ENCODE measurements at places on chromosomes 4 and X. TPM values are rescaled to one million over a fixed set of nuclear protein-coding genes. Genes with fewer than 3 reads are reported as not detected.

Gene SOD3
- 7.7 TPM for polyA plus RNA-seq

DNA sequence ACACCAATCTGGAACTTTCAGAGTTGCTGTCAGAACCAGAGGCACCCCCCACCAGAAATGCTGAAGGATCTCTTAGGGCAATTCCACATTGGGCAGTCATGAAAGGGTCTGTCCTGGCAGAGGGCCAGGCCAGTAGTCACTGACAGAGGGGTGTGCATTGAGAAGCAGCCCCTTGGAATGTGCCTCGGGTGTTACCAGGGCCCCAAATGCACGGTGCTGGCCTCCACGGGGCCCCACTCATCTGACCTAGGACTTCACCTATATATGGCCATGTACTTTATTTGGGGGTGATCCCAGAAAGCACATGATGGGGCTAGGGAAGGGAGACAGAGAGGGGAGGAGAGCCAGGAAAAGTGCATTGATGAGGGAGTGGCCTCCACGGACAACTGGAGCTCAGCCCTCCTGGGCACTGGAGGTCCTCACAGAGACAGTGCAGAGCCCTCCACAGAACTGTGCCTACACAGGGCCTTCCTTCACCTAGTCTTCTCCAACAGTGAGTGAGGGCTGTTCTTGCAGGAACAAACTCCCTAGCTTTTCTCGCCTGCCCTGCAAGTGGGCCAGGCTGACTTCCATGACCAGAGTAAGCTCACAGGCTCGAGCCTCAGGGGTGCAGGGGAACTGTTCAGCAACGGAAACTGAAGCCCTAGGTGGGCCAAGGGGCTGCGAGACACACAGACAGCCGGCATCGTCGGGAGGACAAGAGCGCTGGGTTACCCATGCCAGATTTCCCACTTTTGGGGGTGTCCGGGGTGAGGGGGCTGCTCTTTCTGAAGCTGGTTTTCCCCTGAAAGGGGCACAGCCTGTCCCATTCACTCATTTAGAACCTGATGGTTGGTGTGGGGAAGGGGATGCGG lies 136.2 kb downstream of the HMX1 start:
- no peak for DNase-seq

- no peak for DNase-seq
These were observed 848 bp upstream of the KCND1 start for GRCh38 chrX:48972220-48973164.

Gene SHROOM4
- polyA plus RNA-seq: 22.0 TPM

- no peak for DNase-seq
These were observed 26.6 kb downstream of the ZRSR2 start for GRCh38 chrX:15816886-15817285.

GRCh38 chr4:110622841-110623717 lies at the start of gene PITX2:
Gene PITX2 (minus strand): TSS chr4:110623077. CDS start chr4:110622460, 617 bp downstream.
- DNase-seq: peak; percentile 87

DNA sequence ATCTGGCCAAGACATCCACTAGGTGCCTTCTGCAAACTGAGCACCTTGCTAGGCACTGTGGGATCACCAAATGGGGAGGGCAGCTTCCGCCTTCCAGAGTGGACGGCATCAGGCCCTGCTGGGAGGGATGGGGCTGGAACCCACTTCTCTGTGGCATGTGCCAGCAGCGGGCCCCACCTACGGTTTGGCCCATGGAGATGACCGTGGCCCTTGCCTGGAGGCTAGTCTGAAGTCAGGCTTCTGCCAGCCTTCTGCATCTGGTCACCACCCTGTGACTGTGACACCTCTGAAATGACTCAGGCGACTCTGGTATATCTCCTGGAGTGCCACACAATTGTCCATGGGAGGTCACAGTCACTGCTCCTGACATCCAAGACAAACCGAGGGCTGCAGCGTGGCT lies 7.2 kb downstream of the SSR4 start:
- no peak for DNase-seq

Gene RLIM
- polyA plus RNA-seq: 38.1 TPM

DNA sequence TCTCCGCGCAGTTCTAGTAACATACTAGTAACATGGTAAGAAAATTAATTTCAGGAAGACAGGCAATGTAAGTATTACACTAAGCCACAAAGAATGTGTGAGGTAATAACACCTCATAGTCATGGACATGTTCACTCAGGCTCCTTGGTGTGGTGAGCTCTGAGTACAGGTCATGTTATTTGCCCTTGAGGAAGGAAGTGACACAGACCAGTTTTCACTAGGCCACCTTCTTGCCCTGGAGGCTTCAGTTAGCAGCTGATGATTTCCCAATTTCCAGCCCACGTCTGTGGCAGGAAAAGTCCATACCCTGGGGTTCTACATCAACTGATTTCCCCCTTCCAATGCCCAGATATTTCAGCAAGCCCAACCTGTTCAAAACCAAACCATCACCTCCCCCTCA lies 6.7 kb downstream of the APOO start:
- no peak for DNase-seq

Gene TMPRSS11F
- 0.12 TPM for polyA plus RNA-seq

Gene STIM2
- 44.3 TPM for polyA plus RNA-seq

DNA sequence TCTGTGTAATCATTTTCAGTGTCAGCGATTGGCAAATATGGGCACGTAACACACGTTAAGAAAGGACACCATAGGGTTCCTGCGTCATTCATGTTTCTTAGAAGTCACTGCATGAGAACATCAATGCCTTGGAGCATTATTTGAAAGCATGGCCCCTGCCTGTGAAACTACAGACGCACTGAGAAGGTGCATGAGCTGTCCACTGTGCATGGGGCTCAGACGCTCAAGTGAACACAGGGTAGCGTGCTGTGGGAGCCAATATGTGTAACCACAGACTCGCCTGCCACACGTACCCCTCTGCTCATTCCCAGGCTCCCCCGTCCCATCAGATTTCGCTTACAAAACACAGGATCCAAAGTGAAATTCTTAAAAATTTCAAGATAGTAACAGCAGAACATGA lies 6.5 kb downstream of the PPP2R2C start:
- DNase-seq: no peak

- DNase-seq: no peak
These were observed 204.4 kb downstream of the NSUN7 start for GRCh38 chr4:40954088-40954668.

Gene SLC25A43
- polyA plus RNA-seq: 7.4 TPM

GRCh38 chr4:181684310-181684709 lies 558.9 kb upstream of the TENM3 start:
- DNase-seq: no peak

DNA sequence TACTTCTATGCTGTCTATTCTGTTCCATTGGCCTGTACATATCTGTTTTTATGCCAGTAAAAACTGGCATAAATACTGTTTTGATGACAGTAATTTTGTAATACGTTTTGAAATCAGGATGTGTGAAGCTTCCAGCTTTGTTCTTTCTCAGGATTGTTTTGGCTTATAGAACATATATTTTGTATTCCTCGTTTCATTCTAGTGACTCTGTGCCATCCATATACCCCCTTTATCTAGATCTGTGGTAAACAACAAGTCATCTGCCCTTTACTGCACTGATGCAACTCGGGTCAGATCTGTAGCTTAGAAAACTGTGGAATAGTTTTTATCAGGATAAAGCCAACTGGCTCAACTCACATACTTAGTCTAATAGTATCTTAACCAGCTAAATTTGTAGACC lies 233.7 kb downstream of the PRDM5 start:
- no peak for DNase-seq

GRCh38 chr4:38615847-38616246 lies 48.2 kb upstream of the KLF3 start:
- DNase-seq: no peak

Gene TMEM31
- polyA plus RNA-seq: 1.8 TPM

- DNase-seq: no peak
These were observed 52.4 kb downstream of the SEPTIN11 start for GRCh38 chr4:77001907-77002306.

DNA sequence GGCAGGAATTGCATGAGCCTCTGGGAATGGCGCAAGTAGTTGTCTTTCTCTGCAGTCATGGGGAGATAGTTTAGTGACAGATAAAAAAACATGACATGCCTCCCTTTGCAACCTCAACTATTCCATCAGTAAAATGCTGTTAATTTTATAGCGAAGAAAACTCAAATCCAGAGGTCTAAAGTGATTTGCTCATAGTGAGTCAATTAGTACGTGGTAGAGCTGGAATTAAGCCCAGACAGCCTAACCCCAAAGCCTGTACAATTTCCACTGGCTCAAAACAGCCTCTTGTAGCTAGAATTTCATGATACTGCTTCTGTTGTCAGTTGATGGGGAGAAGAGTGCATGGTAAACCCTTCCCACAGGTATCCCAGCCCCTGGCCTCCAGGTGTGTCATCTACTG lies 81.3 kb upstream of the TRPC5 start:
- DNase-seq: no peak

All from left kidney (tissue), 8 donors.